Activated T-cell treated with anti-CD3 and anti-CD28 coated beads, Interleukin-2, amount 50 U/mL, for 24 hours (primary cell): ENCODE measurements at places on chromosomes 4 and X.

GRCh38 chr4:59553721-59554091 is 1646.4 kb upstream of the ADGRL3 start:
- DNase-seq, result no peak

DNA sequence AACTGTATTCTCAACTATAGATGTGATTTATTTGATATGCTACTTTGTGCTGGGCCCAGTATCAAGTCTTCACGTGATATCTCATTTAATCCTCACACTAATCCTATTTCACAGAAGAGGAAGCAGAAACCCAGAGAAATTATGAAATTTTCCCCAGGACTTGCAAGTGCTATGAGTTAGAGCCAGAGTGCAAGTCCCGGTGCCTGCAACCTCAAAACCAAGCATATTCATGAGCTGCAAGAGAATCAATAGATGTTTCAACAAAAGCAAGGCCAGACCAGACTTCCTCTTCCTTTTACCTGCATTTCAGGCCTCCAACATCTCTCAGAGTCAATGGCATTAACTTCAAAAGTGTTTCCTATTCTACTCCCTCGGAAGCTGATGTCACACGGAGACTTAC is 92.2 kb upstream of the GATB start:
- DNase-seq, result no peak

- DNase-seq, result no peak
Measured at GRCh38 chr4:155526452-155527169, 140.0 kb upstream of the GUCY1A1 start.

DNA sequence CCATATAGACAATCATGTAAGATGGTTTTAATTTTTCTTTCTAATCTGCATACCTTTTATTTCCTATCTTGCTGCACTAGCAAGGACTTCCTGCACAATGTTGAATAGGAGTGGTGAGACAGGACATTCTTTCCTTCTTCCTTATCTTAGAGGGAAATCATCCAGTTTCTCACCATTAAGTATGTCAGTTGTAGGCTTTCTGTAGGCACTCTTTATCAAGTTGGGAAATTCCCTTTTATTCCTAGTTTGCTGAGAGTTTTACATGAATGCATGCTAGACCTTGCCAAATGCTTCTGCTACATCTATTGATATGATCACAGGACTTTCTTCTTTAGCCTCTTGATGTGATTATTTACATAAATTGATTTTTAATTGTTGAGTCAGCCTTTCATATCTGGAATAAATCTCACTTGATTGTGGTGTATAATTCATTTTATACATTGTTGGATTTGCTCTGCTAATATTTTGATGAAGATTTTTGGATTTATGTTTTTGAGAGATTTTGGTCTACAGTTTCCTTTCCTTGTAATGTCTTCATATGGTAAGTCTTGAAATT is 23.8 kb downstream of the RNF175 start:
- no peak for DNase-seq

DNA sequence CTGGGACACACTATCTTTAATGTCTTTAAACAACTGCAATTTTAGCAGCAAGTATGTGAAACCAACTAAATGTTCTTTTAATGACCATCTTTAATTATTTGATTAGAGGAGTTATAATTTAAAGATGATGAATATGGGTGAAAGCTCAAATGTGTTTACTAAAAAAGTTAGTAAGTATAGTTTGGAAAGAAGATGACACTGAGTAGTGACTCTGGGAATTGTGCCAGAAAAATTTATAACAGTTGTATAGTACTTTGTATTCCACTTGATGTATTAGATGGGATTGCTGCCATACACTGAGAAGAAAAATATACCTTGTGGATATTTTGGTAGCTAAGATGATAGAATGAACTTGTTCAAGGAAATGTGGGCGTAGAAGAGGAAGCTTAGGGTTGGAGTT is 19.5 kb upstream of the PACRGL start:
- DNase-seq, result no peak

- no peak for DNase-seq
Measured at GRCh38 chr4:188408244-188409030, 269.2 kb downstream of the TRIML1 start.

DNA sequence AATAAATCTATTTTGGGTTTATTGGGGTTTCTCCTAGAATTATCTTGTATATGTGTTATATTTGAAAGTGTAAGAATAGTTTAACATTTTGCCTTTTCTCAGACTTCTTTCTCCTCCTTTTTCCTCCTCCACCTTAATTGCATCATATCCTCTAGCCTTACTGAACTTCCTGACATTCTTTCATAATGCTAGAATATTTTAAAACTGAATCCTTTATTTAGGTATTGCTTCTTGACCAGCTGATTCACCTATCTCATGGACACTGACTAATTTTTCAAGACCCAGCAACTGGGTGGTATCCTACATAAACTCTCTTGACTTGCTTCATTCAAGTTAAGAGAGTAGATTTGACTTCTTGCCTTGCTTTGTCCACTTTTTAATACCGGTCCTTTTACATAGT is 1508.9 kb downstream of the STIM2 start:
- DNase-seq, result no peak

GRCh38 chrX:100643956-100644860 is at the start of gene SRPX2:
SRPX2 (plus strand) TSS chrX:100644199; CDS start chrX:100646323, 2,124 bp downstream.
- no peak for DNase-seq

DNA sequence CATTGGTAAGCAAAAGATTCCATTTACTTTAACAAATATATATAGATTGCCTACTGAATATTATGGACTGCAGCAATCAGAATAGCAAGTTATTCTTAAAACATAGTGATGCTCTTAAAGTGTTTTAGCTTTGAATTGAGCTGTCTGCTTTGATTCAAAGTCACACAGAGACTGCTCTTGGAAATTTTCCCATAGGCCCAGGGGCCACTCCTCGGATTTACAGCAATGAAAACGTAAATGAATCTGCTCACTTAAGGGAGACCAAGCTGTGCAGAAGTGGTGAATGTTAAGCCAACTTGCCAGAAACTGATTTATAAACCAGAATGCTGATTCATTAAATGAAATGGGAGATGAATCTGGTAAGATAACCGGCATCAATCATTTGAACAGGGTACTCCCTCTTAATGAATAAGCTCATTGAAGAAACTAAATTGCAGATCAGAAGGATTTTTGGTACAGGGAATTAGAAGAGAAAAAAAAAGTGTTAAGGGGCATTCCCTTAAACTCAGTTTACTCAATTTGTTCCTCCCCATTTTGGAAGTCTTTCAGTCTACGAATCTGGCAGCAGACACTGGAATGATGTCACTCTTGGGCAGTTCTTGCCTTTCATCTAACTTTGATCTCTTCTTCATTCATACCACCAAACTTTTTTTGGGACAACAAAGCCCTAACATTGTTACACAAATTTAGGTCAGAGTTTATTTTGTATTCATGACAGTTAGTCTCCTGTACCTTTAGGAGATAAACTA is 363.3 kb upstream of the MAGEB2 start:
- no peak for DNase-seq

- no peak for DNase-seq
Measured at GRCh38 chr4:102687373-102687981, 73.3 kb downstream of the MANBA start.

DNA sequence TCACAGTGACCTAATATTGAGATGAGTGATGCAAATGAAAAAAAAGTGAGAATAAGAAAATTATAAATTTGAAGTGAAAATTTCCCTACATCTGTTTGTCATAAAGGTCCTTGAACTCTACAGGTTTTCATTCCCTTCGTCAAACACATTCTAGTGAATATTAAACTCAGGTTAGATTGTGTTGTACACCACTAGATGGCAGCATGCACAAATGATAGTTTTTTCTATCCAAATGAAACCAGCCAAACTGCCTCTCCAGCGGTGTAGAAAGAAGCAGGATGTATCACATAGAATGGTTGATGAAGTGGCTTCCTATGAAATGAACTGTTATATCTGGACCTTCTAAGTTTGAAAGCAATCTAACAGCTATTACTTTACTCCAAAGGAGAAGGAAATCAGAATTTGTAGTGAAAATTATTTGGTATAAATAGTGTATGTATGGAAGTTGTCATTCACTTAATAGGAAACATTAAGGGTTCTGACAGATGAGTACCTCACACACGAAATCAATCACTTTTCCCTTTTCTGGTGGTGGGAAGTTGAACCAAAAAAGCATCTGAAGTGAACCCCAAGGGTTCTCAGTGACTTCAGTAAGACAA is 382.7 kb downstream of the UNC5C start:
- DNase-seq, result no peak

GRCh38 chr4:88189881-88190585 is 31.6 kb upstream of the ABCG2 start:
- DNase-seq, result no peak

DNA sequence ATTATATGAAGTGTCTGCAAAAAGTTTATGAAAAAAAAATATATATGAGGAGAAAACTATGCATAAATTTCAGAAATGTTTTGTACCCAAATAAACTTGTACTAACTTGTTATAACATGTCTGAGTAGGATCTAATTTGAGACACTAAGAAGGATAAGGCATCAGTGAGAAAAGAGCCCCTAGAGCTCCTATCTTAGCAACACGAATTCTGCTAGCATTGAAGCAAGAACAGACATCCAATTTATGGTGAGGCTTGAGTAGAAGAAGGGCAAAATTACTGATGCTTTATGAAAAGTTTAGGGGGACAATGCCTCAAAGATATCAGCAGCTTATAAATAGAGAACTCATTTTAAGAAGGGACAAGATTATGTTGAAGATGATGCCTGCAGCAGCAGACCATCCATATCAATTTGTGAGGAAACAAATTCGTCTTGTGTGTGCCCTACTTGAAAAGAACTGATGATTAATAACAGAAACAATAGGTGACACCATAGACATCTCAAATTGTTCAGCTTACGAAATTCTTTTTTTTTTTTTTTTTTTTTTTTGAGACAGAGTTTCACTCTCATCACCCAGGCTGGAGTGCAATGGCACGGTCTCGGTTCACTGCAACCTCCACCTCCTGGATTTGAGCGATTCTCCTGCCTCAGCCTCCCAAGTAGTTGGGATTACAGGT is 35.7 kb upstream of the ADAM29 start:
- no peak for DNase-seq

DNA sequence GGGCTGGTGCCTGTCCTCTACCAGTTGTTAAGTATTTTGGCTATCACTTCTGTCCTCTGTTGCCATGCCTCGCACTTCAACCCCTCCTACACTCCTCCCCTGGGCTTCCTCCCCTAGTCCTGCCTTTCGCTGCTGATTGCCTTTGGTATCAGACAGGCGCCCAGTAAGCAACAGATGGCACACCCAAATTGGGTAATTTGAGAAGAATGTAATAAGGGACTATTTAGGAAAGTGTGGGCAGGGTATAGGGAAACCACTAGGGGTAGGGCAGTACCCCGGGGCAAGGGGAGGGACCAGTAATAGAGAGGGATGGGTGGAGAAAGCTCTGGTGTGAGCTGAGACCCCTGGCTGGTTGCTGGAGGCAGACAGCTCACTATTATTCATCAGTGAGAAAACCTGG is 172.7 kb upstream of the USP9X start:
- no peak for DNase-seq

DNA sequence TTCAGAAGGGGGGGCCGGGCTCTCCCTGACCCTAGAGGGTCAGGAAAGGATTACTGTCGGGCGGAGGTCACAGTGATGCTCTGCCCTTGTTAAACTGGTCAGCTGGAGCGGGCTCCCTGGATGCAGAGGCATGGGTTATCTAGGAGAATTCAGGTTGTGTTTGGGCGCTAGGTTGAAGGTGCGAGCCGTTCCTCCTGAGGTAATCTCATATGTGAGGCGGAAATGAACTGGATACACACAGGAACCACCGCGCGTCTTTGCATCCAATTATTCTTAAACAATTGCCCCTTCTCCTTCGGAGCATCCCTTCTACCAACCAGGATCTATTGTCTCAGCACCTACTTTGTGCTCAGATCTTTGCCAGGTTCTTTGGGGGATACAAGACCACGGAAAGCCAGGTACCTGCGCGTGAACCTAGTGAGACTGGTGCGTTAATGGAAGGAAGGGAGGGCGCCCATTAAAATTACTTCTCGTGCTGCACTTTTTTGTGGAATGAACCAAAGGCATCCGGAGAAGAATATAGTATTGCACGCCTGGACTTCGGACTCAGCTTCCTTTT is 28.4 kb downstream of the HAND2 start:
- DNase-seq, result no peak

DNA sequence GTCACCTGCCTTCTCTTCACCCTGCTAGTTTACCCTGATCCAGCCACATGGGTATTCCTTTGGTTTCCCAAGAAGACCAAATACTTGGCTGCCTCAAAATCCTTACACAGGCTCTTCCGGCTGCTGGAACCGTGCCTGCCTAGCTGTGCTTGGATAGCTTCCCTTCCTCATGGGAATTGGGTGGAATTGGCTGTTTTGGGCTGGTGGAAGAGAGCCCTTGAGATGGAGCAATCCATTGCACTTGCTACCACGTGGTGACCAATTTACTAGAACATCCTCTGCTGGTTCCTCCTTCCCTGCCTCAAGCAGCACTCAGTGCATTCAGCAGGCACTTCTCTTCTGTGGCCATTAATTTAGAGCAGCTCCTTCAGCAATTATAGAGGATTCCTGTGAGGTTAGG is 119.3 kb upstream of the AP1S2 start:
- no peak for DNase-seq
